IPS DF 6.9 (cell line): ENCODE measurements at places on chromosomes 13 and 19.

GRCh38 chr13:42412812-42413483, 141.0 kb downstream of the AKAP11 start:
- H3K4me3 ChIP-seq = no peak overlapping the region
- no peaks in the 10 kb centered on the region for H3K27me3 ChIP-seq
- H3K36me3 ChIP-seq = no peaks in the 10 kb centered on the region
- DNase-seq = no peak
- no peaks in the 10 kb centered on the region for H3K4me1 ChIP-seq
- no peak overlapping the region for H3K27ac ChIP-seq

- DNase-seq = no peak
- no peaks in the 10 kb centered on the region for H3K27me3 ChIP-seq
- no peaks in the 10 kb centered on the region for H3K36me3 ChIP-seq
- H3K27ac ChIP-seq = no peak overlapping the region
Measured at GRCh38 chr19:29185427-29185826, 27.5 kb downstream of the UQCRFS1 start.

DNA sequence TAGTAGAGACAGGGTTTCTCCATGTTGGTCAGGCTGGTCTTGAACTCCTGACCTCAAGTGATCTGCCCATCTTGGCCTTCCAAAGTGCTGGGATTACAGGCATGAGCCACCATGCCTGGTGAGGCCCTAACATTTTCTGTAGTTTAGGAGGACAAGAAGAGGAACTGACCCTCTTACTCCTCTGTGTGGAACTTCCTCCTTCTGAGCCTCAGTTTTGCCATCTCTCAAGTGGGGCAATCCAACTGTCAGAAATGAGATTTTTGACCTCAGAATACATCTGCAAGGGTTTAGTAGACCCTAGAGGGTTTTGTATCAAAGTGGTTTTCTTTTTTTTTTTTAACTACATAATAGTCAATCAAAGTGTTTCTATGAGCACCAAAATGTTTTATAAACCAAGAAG, 2.4 kb downstream of the DKKL1 start:
- no peaks in the 10 kb centered on the region for H3K27me3 ChIP-seq
- H3K4me3 ChIP-seq = no peak overlapping the region
- DNase-seq = no peak
- peaks cover 3% of the 10 kb centered on the region; the same call in 1 of the 2 replicates for H3K4me1 ChIP-seq
- H3K27ac ChIP-seq = no peak overlapping the region
- no peaks in the 10 kb centered on the region for H3K36me3 ChIP-seq

DNA sequence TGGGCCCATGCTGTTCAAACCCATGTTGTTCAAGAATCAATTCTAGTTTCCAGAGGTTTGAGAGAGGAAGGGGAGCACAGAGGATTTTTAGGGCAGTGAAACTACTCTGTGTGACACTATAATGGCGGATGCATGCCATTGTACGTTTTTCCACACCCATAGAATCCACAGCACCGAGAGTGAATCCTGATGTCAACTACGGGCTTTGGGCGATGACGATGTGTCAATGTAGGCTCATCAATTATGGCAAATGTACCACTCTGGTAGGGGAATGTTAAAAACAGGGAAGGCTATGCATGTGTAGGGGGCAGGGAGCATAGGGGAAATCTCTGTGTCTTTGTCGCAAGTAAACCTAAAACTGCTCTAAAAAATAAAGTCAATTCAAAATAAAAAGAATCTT, 70.7 kb upstream of the UBAC2 start:
- no peaks in the 10 kb centered on the region for H3K36me3 ChIP-seq
- DNase-seq = no peak
- no peaks in the 10 kb centered on the region for H3K27me3 ChIP-seq
- no peak overlapping the region for H3K27ac ChIP-seq
- H3K4me3 ChIP-seq = no peak overlapping the region

DNA sequence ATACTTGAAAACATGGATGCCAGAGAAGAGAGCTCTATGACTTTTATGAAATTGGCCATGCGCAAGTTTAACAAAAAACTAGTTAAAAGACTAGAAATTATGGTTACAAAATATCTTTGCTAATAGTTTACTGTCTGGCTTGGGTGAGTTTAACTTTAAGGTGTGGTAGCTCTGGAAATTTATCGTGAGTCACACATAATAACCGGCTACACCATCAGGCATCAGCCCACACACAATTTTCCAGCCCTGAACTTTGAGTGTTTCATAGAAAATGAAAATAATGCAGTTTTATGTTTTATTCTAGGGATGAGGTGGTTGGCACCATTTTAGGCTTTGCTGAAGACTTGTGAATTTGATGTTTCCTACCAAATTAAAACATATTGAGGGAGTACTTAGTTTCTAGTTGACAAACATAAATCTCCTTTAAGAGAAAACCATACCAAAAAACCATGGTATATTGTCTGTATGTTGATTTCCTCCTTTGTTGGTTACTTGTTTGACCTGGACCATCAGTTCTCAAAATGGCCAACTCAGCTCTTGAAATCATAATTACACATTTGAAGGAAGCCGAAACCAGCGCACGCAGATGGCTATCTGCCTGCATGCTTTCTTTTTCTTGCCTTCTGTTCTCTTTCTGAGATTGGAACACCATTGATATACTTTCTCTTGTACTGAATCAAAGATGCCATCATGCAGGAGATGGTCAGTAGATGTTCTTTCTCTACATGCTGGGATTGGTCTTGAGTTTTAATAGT, 125.1 kb downstream of the AKAP11 start:
- no peak overlapping the region for H3K27ac ChIP-seq
- no peak for DNase-seq
- no peaks in the 10 kb centered on the region for H3K27me3 ChIP-seq
- no peak overlapping the region for H3K4me3 ChIP-seq
- no peaks in the 10 kb centered on the region for H3K4me1 ChIP-seq
- no peaks in the 10 kb centered on the region for H3K36me3 ChIP-seq

DNA sequence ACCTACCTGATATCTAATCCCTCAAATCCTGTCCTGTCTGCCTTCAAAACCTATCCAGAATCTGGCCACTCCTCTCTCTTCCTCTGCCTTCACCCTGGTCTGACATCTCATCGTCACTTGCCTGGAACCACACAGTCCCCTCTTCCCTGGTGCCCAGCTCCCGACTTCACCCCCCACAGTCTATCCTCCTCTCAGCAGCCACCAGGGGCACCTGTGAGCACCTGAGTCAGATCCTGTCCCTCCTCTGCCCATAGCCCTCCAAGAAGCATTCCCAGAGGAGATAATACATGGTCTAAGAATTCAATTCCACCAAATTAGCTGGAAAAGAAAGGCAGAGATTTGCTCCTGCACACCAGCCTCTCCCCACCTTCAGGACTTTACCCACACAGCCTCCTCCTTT, 48.9 kb downstream of the ZNRF4 start:
- H3K36me3 ChIP-seq = no peaks in the 10 kb centered on the region
- H3K4me1 ChIP-seq = no peaks in the 10 kb centered on the region
- DNase-seq = no peak
- no peak overlapping the region for H3K4me3 ChIP-seq
- no peak overlapping the region for H3K27ac ChIP-seq
